Activated naive CD8-positive, alpha-beta T cell treated with anti-CD3 and anti-CD28 coated beads, Interleukin-2, amount 10 ng/mL, durations not matched to agents 7 days and 5 days (primary cell): ENCODE measurements at places on chromosomes 4 and X.
A peak's percentile ranks its signal among the peaks of the same experiment; 100 is the strongest.

DNA sequence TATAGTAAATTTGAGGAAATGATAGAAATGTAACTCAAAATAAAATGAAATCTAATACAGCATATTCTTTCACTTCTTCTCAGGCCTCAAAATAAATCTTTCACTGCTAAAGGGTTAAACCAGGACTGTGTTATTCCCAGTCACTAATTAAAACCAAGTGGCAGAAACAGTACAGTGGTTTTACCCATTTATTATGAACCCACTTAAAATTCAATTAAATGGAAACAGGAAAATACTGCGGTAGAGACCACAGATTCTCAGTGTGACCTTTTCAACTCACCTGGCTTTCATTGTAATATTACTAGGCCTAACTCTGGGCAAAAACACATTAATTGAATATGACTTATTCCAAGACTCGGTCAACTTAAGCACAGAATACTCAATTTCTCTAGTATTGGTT, 176.5 kb upstream of the DKK2 start:
- no peak for DNase-seq

- DNase-seq: no peak
Observed at GRCh38 chr4:79604152-79604551, 196.1 kb upstream of the GK2 start.

DNA sequence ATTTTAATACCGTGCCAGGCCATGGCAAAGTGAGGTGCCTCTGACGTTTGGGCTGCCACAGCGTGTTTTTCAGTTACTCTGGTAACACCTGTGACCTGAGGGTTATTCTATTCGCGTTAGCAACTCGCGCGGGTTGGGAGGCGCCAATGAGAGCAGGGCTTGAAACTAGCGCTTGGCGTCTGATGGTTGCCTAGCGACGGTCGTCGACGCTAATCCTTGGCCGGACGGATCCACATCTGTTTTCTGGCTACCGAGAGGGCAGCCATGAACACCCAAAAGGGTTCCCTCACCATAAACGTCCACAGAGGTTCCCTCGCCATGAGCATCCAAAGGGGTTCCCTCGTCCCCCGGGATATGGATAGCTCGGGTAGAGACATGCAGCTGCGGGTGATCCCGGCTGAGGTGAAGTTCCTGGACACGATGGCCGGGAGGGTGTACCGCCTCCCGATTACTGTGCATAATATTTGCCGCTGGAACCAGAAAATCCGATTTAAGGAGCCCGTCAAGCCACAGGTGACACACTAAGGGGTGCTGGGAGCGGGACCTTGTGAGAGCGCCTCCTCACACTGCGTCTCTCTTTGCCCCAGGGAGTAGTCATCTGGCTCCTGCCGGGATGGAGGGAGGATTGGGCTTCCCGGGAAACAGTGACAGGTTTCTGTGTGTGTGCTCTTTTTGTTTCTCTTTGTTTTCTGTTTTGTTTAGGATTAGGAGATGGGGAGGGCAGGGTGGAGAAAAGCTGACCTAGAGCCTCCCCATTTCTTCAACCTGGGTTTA, at the start of gene CFAP47:
CFAP47 (plus strand) TSS at position 199 of the 774 bp plus-strand sequence; CDS start at position 265, 66 bp downstream.
- no peak for DNase-seq

DNA sequence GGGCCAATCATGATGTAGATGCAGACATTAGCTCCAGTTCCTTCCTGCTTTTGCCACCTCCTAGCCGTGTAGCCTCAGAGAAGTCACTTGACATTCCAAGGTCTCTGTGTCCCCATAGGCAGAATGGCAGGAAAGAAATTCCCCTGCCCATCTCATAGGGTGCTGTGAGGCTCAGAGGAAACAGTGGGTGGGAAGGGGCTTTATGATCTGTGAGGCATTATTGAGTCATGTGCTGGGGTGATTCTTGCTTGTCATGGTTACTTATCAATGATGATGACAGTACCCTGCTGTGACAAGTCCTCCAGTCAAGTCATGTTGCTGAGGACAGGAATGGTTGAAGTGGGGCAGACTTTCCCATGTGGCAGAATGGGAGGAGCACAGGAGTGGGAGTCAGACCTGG, 63.7 kb downstream of the MSX1 start:
- no peak for DNase-seq

- DNase-seq: no peak
Observed at GRCh38 chrX:107760304-107761077, 15.1 kb downstream of the TSC22D3 start.

- DNase-seq: no peak
Observed at GRCh38 chr4:168475745-168476144, 4.5 kb downstream of the DDX60L start.

DNA sequence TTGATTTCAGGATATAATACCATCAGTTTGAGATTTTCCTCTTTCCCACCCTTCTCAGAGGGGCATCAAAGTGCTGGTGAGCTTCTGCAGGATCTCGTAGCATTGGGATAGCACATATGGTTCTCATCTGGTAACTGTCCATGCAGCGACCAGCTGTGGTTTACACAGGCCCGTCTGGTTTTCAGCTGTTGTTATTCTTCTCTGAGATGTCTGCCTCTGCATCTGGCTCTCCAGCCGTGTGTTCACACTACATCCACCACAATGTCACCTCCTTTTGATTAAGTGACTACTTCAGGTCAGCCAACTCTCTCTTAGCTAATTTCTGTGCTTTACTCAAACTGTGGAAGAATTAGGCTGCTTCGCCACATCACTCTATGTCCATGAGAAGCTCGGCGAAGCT, 676.7 kb upstream of the TENM3 start:
- DNase-seq: no peak

- DNase-seq: peak; percentile 32
Observed at GRCh38 chr4:112144546-112145325, 518 bp upstream of the FAM241A start.

DNA sequence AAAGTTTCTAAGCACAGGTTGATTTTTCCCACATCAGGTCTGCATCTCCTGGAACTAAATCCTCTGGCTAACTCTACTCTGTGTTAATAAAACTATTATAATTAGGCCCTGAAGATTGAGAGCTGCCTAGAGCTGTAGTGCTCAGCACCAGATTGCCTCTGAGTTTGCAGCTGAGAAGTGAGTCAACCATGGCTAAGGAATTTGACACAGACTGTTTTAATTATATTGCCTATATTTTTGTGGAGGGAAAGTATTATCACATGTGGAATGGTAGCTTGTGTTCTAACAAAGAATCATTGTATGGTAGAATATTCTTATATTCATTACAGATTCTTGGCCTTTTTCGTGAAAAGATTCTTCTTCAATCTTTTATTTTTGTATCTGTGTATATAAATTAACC, 1907.6 kb upstream of the TENM3 start:
- no peak for DNase-seq

- no peak for DNase-seq
Observed at GRCh38 chrX:39629001-39629400, 468.8 kb downstream of the BCOR start.

GRCh38 chrX:137792214-137792613, 226.3 kb downstream of the ZIC3 start:
- no peak for DNase-seq

DNA sequence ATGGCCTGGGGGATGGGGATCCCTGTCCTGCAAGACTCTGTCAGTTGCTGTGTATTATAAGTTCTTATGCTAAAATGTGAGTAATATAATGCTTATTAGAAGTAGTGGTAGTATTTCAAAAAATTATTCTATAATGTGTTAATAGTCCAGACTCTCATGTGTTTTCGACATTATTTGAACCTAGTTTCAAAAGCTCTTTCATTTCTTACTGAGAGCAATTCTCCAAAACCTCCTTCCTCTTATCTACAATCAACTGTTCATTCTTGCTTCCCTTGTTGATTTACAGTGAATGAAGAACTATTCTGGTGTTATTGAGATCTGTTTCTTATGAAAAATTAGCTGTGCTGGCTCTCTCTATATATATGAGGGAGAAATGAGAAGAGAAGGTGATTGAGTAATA, 32.9 kb upstream of the PTPN13 start:
- DNase-seq: no peak

- DNase-seq: no peak
Observed at GRCh38 chr4:16642897-16643296, 255.5 kb downstream of the LDB2 start.

DNA sequence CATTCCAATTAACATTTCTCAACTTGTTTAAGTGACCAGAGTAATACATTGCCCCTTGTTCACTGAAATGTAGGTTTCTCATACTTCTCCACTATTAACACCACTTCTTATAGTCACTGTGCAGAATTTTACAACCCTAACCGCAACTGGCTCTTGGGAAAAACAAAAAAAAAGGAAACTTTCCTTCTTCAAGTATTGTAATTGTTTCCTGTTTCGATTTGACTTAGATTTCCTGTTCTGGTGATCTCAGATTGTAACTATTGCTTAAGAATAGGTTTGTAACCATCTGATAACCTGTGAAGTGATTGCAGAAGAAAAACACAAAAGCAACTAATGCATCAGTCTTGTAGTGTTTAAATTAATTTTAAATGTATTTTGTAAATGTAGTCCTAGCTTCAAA, 594.7 kb upstream of the GALNT7 start:
- DNase-seq: no peak

DNA sequence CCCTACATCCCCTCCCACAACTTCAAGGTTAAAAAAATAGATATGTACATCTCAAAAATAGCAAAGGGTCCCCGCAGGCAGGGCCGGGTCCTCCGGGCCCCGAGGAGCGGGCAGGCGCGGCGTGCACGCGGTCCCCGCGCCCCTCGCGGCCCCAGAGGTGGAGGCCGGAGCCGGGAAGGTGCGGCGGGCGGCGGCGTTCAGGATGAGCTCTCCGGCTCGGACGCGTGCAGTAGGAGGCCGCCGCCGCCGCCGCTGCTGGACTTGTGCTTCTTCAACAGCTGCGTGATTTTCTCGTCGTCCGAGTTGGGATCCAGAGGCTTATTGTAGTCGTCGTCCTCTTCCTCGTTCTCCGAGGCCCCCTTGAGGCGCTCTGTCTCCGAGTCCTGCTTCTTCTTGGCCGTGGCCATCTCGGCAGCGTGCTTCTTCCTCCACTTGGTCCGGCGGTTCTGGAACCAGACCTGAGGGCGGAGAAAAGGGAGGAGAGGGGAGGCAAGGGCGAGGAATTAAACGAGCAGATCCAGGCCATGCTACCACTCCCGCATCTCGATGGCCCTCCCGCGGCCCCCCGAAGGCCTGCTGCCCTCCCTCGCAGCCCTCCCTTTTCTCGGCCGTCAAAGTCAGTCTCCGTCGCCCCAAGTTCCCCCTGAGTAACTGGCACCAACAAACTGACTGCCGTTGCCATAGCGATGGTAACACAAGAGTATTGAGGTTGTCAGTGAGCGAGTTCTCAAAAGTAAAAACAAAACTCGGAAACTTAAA, 5.8 kb downstream of the NKX6-1 start:
- DNase-seq: no peak

- no peak for DNase-seq
Observed at GRCh38 chr4:81335122-81335912, 120.3 kb upstream of the PRKG2 start.

DNA sequence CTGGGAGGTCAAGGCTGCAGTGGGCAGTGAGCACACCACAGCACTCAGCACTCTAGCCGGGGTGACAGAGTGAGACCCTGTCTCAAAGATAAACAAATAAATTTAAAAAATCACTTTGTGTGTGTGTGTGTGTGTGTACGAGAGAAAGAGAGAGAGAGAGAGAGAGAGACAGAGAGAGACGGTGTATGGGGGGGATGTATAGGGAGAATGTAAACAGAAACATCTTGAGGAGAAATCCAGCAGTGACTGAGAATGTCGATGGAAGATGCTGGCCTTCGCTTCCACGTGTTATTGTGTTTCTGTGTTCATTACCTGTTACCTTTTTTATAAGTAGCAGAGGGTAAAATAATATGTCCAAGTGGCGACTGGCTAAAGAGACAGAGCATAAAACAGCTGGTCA, 23.6 kb upstream of the RBPJ start:
- no peak for DNase-seq

DNA sequence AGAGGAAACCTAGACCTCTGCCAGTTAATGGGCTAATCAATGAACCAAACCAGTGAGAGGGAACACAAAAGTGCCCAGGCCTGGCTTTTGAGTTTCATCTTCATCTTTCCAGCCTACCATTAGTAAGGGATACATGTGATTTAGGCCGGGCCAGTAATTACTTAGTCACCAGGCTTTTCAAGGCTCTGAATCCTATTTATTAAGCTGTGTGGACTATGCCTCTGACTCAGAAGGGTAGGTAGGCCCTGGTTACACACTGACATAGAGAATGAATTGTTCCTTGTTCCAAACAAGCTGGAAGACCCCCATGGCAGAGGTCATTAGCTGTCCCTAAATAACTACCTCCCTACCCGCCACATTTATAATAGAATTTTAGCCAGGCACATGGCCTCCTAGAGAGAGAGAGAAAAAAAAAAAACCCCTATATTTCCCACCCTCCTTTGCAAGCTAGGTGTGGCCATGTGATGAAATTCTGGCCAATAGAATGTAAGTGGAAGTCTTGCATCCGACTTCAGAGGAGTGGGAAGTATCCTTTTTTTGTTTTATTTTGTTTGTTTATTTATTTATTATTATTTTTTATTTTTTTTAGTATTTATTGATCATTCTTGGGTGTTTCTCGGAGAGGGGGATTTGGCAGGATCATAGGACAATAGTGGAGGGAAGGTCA, 112.3 kb upstream of the BCOR start:
- no peak for DNase-seq

GRCh38 chrX:38365954-38366353, 13.6 kb downstream of the OTC start:
- no peak for DNase-seq

DNA sequence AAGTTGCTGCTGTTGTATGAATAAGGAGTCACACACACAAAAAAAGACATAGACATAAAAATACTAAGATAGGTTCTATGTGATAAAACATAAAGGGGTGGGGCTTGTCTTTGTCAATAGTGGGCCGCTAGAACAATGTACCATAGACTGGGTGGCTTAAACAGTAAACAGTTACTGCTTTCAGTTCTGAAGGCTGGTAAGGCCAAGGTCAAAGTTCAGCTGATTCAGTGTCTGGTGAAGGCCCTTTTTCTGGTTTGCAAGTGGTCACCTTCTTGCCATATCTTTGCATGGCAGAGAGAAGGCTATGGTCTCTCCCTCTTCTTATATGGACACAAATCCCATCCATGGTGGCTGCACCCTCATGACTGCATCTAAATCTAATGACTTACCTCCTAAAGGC, 1980.7 kb downstream of the PCDH7 start:
- DNase-seq: no peak

GRCh38 chr4:118278473-118279274, 74.1 kb downstream of the PRSS12 start:
- DNase-seq: peak; percentile 95

GRCh38 chr4:155751569-155751968, 7.3 kb upstream of the GUCY1B1 start:
- no peak for DNase-seq

GRCh38 chr4:136106753-136107152, 1425.5 kb downstream of the PCDH18 start:
- no peak for DNase-seq

- DNase-seq: no peak
Observed at GRCh38 chr4:86554646-86555045, 39.5 kb upstream of the PTPN13 start.
